ENCODE measurements at places on chromosomes 6 and 20.
A peak's percentile ranks its signal among the peaks of the same experiment; 100 is the strongest.

GRCh38 chr6:6712449-6713403 is 124.2 kb downstream of the LY86 start:
- DNase-seq, result no peak

DNA sequence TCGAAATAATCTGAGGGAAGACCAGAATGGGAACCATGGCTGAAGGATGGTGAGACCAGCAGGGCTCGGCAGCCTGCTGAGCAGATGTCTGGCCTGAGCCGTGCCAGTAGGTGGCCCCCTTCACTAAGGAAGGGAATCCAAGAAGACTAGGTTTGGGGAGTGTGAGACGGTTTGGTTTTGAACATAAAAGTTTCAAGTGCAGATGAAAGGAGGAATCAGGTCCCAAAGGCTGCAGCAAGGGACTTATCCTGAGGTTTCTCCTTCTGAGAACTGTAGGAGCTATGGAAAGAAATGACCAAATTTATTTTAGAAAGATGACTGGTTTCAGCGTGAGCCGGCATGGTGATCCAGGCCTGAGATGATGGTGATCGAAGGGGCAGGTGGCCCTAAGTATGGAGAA is 4.6 kb upstream of the OSER1 start:
- DNase-seq, result peak; percentile 76

DNA sequence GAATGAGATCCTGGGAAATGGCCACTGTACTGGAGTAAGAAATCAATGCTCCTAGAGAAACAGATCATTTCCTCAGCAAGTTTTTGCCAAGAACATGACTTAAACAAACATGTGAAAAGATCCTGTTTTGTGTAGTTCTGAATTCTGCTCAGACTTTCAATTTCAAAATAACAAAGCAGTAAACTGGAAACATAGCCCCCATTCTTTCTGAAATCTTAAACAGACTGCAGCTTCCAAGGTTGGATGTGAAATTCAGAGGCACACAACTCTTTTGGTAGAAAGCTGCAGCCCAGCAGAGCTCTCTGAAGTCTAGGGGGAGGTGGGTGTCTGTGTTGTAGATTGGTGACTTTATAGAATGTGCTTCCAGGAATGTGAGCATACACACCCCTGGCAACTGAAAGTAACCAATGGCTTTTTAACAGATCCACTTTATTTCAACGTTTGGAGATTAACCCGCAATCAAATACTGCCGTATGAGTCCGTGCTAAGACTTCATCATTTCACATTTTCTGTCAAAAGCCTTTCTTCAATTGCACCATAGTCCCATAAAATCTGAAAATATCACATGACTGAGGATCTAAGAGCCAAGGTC is 86.4 kb downstream of the ATXN1 start:
- DNase-seq, result no peak

DNA sequence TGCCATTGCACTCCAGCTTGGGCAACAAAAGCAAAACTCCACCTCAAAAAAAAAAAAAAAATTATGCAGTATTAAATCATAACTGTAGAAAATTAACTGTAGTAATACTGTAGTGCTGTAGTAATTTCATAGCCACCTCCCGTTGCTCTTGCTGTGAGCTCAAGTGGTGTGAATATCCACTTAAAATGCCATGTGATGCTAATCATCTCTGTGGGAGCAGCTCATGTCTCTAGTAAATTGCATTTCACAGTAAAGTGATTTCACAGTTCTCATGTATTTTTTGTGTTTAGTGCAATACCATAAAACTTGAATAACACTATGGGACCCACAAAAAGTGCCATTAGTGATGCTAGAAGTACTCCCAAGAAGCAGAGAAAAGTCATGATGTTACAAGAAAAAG is 14.4 kb upstream of the FAM217A start:
- no peak for DNase-seq

DNA sequence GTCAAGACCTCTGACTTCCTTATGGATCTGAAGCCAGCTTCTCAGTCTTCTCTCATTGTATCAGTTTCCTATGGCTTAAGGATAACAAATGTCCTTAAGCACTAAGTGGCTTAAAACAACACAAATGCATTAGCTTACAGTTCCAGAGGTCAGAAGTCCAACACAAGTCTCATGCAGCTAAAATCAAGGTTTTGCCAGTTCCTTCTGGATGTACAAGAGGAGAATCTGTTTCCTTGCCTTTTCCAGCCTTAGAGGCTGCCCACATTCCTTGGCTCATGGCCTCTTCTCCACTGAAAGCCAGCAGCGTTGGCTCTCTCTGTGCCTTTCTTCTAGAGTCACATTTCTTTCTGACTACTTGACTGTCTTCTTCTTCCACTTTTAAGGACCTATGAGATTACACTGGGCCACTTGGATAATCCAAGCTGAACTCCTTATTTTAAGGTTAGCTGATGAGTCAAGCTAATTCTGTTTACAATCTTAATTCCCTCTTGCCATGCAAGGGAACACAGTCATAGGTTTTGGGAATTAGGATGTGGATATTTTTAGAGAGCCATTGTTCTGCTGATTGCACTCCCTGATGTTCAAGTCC is 179.0 kb downstream of the BCAS1 start:
- peak; percentile 21 for DNase-seq

DNA sequence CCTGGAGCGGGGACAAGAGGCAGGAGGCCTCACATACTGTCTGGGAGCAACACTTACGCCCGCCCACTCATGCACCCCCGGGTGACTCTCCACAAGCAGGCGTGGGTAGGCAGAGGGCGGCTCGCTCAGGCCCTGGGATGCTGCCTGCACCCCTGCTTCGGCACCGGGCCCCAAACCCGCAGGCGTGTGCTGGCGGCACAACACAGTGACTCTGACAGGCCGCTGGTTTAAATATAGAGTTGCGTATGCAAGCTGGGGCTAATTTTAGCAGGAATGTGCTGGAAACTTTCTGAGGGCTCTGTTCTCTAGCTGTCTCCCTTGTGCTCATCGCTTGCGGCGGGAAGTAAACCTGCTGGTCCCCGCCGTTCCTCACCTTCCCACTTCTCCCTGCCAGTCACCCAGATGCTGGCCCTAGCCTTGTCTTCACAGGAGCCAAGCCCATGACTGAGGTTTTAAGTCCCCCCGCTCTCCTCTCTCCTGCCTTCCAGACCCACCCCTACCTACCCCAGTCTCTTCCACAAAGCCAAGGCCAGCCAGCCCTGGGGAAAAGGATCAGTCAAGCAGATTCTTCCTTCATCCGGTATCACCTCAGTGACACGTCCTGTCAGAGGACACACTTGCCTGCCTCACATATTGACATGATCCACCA is 94.5 kb upstream of the FOXP4 start:
- no peak for DNase-seq

DNA sequence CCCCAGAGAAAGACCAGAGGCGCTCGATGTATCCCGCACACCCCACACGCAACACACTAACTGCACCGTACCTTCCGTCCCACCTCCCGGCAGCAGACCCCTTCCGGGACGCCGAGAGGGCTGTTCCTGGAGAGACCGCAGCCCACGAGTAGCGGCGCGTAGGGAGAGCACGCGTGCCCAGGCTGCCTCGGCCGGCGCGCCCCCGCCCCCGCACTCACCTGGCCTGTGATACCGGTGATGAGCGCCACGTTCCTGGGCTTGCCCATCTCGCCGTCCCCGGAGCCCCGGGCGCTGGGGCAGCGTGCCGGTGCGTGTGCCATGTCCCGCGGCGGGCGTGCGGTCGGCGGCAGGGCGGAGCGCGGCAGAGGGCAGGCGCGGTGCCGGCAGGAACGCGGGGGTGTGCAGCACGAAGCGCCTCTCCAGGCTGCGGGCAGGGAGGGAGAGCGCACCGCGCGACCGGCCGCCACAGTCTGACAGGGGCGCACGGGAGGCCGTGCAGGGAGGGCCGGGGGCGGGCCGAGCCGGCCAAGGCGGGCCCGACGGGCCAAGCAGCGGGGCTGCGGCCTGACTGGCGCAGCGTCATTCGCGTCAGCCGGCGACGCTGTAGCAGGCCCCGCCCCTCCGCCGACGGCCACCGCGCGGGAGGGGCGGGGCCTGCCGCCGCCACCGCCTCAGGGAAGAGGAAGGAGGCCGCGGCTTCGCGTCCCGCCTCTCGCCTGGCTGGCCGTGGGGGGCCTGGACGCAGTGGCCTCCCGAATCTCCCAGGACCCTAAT is at the start of gene GMDS:
TSS of gene GMDS (minus strand) at position 503 of the 774 bp plus-strand sequence.
- peak; percentile 89 for DNase-seq

DNA sequence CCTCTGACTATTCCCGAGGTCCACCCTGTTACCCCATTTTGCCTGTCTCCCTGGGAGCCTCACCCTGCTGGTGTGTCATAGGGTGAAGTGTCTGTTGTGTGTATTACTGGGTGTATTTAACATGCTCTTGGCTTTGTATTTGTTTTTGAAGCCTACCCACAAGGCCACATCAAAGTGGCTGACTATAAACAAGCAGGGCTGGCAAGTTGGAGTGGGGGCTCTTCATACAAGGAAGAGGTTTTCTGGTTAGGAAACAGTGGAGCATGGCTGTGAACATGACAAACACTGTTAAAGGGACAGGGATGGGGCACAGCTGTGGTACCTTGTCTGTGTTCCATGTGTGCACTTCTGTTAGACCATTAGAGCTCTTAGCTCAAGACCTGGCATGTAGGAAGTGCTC is 26.3 kb downstream of the HECA start:
- DNase-seq, result no peak

DNA sequence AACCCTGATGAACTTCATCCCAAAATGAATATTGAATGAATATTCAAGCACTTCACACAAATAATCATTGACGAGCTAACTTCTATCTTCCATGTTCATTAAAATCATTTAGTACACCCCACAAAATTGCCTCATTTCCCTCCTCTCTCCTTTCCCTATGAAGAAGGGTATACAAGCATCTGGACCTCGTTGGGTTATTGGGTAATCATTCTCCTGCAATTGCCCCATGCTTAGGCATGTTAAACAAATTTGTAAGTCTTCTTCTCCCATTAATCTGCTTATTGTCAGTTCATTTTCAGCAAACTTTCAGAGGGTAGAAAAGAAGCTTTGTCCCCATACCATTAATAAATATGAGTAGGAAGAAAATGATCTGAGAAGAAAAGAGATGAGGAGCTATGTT is 27.6 kb downstream of the PRKN start:
- DNase-seq, result no peak

- DNase-seq, result peak; percentile 62
Measured at GRCh38 chr20:45036044-45036755, 64.7 kb downstream of the KCNS1 start.

GRCh38 chr20:18624948-18625347 is 37.1 kb downstream of the DTD1 start:
- no peak for DNase-seq

- DNase-seq, result no peak
Measured at GRCh38 chr20:37364927-37365272, 19.0 kb downstream of the SRC start.
